Stimulated activated CD4-positive, alpha-beta T cell treated with anti-CD3 and anti-CD28 coated beads, Interleukin-1b, Interleukin-23, amount 100 ng/mL, for 1 hour (primary cell): ENCODE measurements at places on chromosomes 4 and X.
A peak's percentile ranks its signal among the peaks of the same experiment; 100 is the strongest.

DNA sequence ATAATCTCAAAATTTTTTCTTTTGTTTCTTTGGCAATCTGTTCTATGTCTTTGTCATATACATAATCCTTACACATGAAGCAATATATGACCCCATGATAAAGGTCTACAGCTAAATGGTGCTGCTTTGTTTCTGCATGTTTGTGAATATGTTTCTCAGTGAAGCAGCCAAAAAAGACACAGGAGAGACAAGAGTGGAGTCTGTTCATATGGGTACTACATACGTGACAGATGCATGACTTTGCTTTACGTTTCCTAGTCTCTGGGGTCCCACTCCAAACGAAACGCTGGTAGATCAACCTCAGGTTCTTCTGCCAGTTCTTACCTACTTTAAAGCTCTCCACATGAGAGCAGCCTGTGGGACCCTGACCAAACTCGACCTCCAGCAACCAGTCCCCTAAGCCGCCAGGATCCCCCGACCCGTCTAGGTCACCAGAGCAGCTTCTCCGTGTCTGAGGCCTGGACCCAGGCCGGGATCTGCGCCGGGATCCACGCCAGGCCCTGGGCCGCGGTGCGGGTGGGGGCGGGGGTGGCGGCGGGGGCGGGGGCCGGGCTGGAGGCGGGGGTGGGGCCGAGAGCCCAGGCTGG, 1.5 kb downstream of the USP51 start:
- DNase-seq: no peak

DNA sequence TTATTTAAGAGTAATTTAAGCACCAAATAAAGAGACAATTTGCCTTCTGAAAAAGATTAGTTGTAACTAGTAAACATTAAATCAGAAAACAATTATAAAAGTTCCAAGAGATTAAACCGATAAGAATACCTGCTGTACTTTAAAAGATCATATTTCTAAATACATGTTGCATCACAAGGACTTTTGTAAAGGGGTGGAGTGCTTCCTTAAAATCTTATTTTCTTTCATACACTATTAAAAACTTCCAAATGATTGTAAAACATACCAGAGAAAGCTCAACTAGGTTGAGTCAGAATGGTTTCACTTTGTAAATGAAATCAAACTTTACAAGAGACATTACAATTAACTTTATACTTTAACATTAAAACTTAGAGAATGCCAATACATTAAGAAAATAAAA, 41.8 kb downstream of the ACSL4 start:
- DNase-seq: no peak

DNA sequence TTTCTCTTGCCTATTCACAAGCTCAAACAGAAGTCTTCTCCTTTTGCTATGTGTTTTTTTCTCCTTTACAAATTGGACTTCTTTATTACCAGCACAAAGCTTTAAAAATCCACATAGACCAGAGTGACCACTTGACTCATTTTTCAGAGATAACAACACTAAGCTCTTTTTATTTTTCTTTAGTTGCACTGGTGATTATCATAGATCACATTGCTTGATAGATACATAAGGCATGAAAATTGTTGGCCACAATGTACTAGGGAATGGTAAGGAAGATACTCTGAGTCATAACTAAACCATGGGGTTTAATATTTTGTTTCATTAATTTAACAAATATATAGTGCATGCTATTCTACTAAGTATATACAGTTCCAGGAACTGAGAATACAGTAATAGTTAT, 159.0 kb downstream of the GASK1B start:
- no peak for DNase-seq

DNA sequence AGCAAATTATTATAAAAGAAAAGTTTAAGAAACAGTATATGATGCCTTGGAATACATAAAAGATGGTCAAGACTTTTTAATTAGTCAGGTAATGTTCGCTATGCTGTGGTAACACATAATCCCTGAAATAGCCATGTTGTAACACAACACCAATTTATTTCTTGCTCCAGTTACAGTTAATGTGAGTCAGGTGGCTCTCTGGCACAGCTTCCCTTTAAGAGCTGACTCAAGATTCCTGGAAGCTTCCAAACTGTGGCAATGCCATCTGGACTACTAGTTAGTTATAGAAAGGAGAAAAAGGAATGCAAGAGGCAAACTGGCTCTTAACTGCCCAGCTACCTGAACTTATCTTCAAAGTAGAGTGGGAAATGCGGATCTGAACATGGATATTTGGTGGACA, 210.5 kb downstream of the CHM start:
- no peak for DNase-seq

DNA sequence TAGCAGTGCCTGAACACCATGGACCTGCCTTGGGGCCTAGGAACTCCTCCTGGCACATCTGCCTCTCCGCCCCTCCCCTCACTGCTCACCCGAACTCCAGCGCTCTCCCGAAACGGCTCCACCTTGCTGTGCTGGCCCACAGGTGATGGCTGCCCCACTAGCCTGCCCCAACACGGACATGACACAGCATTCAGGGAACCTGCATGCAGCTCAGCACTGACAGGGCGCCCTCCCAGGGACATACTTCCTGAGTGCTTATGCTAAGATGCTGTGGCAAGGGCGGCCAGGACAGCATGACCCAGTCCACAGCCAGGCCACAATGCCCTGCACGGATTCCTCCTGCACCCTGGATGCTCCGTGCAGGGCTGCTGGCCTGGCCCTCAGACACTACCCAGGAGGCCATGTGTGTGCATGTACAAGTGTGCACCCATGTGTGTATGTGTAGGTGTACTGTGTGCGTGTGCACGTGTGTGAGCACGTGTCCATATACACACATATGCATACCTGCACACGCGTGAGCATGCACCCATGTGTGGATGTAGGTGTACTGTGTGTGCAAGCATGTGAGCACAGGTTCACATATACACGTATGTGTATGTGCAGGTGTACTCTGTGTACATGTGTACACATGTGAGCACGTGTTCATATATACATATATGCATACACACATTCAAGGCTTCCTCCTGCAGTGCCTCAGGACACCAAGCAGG, 6.0 kb downstream of the TMEM271 start:
- DNase-seq: no peak

DNA sequence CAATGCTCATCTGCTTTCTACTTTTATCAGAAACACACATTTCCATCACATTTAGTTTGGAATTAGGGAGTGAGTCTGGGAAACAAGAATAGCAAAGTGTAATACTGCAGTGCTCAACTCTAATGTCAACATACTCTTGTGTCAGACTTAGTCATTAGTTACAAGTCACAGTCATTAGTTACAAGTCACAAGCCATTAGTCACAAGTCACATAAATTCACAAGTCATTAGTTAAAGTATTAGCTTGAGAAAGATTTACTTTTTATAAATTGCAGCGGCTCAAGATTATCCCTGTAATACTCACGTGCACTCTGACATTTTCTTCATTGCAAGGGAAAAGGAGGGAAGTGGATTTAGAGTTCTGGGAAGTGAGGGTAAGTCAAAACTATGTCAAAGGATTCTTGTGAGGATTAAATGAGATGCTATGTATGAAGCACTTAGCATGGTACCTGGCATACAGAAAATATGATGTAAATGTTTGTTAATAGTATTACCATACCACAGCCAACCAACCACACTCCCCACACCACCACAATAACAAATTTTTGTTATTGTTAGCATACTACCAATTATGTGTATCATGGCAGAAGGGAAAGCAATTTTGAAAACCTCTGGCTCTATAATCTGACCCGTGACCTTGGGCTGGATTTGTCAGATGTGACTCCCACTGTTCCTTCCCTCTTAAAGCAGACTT, 116.6 kb downstream of the ARHGAP24 start:
- DNase-seq: no peak

DNA sequence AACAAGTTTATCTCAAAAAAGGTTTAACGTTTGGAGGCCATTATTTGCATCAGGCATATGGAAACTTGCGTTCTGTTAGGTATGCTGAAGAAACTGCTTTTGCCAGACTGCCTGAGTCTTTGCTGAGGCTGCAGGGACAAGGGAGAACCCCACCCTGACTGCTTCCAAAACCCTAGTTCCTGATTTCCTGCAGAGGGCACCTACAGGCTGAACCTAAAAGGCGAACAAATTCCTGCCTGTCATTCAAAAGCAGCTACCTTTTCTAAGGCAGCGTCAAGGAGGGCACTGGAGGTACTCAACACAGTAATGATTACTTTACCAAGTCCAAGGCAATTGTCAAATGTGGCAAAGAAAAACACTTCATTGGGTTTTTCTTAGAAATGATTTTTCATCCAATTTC, 578 bp upstream of the CORIN start:
- DNase-seq: no peak

DNA sequence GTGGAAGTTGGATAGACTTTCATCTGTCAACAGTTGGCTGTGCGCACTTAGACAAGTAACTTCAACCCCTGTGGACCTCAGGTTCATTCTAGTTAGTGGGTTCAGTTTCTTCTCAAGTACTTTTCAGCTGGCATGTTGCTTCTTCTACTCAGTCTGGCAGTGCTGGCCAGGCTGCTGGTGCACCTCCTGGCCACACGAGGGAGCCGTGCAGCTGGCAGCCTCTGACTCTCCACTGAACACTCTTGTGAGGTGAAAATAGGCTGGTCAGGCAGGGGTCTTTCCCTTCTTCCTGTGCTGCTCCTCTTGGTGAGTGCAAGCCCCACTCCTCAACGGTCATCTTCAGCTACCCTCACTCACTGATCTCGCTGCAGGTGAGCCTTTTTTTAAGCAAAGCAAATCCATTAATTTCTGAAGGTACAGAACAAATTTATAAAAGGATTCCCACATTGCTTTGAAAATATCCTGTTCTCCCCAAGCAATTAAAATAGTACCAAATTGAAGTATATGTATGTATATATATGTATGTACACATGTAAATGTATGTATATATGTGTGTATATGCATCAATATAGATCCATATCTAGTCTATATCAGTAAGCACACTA, 30.6 kb downstream of the LONRF3 start:
- DNase-seq: peak; percentile 15

DNA sequence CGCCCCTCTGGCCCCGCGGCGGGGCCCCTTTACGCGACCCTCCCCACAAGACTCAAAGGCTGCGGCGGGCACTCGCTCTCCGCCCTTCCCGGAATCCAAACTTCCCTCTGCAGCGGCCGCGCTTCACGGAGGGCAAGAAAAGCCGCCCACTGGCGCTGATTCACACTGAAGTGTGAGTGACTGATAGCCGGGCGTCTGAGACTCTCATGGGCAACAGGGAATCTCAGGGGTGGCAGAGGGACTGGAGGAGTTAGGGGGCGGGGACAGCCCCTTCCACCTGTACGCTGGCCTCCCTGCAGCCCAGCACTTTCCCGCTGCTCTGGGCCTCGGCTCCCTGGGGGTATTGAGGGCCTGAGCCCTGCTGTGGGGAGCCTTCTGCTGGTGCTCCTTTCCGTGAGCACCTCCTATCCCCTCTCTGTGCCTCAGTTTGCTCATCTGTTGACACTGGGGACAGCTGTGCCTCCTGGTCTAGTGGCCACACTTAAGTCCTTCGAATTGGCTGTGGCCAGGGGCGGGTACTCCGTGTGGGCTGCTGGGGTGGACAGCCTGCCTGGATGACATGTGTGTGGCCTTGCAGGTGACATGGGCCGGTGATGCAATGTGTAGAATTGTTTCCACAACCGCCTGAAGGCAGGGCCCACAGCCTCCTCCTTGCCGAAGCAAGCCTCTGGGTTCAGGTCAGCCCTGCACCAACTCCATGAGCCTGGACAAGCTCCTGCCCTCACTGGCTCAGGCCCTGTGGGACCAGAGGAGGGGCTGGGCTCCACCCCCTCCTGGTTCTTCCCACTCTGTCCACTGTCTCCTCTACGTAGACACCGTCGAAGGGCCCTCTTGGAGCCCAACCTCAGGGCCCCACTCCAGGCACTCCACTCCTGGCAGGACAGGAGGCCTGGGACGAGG, 951 bp downstream of the SH3BP2 start:
- no peak for DNase-seq

DNA sequence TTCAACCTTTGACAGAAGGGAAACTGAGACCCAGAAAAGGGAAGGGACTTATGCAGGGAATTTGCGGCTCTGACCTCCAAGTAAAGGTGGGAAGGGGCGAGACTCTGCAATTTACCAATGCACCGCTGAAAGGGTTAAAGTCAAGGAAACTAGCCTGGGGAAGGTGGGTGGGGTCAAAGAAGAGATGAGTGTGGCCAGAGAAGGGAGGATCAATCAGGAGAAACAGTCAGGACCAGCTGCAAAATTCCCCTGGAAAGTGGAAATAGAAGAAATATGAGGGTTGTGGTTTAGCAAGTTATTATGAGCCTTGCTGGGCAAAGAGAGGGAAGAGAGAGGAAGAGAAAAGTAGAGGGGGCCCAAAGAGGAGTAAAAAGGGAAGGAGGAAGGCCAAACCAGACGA, 30.5 kb downstream of the STARD8 start:
- no peak for DNase-seq

DNA sequence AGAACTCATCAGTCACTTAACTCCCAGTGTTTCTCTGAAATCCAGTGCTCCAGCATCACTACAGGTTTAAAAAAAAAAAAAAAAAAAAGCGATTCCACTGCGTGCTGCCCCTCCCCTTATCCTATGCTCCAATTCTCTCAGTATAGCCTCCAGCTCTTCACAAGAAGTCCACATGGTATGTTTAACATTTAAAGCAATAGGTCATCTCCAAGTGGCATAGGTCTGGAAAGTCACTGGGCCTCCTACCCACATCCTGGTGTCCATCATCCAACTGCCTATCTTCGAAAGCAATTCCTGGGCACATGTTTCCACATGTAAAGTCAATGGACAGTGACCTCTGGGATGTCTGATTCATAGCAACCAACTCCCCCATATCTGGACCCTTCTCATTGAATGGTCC, 66.5 kb upstream of the MAP3K15 start:
- DNase-seq: no peak

GRCh38 chr4:39259571-39260330, 77.4 kb downstream of the WDR19 start:
- DNase-seq: no peak

GRCh38 chrX:18682979-18683387, 11.1 kb upstream of the RS1 start:
- no peak for DNase-seq

DNA sequence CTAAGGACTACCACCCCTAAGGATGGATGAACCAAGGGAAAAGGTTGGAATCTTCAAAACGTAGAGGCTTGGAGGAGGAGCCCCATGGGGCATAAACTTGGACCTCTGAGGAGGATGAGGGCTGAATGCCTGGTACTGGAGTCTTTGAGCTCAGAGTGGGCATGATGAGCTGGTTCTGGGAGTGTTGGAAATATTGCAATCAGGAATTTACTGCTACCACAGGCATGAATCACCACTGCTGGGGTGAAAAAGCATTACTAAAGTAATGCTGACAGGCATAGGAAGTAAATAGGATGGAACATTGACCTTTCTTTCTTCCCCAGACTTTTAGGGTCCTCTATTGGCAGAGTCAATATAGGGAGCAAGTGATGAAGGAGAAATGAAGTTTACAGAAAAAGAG, 105.8 kb upstream of the RPS6KA3 start:
- no peak for DNase-seq

DNA sequence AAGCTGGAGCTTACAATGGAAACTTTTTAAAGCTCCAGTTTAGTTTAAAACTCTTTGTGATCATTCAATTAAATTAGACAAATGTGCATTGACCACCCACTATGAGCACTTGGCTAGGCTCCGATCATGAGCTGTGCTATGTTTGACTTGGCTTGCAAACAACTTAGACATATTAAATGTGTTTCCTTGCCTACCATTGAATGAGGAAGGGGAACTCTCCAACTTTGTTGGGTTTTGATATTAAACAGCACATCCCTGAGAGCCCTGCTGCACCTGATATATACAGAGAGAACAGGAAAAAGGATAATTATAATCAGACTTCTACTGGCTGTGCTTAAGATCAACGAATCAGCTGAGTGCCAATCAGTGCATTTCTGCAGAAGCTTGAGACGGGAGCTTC, 71.4 kb upstream of the ADGRL3 start:
- DNase-seq: no peak
